ENCODE measurements at places on chromosomes 6 and 20.
A peak's percentile ranks its signal among the peaks of the same experiment; 100 is the strongest.

DNA sequence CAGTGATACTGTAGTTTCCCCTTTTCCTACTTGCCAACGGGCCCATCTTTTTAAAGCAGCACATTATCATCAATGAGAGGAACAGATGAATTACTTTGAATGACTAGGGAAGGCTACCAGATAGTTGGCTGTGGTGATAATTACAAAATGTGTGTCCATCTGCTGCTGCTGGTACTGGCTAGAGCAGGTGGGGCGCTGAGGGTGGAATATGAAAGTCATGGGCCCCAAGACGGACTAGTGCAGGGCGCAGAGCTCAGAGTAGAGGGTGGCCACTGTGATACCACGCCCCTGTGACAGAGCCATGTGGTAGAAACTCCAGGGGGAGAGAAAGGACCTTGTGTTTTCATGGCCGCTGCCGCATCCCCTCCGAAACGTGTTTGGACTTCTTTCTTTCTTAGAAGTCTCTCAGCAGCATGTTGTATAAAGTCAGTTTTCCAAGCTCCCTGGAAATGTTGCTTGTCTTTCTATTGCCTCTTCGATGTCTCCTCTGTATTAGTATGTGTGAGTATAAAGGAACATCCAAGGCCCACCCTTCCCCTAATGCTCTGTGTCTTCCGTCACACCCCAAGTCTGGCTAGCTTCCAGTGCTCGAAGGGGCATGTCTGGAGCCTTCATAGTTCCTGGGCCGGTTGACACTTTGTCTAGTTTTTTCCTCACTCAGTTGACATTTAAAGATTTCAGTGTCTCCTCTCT lies 88.1 kb downstream of the PPP1R14C start:
- no peak for DNase-seq

- DNase-seq: no peak
Observed at GRCh38 chr20:9019833-9020232, 49.1 kb upstream of the PLCB4 start.

DNA sequence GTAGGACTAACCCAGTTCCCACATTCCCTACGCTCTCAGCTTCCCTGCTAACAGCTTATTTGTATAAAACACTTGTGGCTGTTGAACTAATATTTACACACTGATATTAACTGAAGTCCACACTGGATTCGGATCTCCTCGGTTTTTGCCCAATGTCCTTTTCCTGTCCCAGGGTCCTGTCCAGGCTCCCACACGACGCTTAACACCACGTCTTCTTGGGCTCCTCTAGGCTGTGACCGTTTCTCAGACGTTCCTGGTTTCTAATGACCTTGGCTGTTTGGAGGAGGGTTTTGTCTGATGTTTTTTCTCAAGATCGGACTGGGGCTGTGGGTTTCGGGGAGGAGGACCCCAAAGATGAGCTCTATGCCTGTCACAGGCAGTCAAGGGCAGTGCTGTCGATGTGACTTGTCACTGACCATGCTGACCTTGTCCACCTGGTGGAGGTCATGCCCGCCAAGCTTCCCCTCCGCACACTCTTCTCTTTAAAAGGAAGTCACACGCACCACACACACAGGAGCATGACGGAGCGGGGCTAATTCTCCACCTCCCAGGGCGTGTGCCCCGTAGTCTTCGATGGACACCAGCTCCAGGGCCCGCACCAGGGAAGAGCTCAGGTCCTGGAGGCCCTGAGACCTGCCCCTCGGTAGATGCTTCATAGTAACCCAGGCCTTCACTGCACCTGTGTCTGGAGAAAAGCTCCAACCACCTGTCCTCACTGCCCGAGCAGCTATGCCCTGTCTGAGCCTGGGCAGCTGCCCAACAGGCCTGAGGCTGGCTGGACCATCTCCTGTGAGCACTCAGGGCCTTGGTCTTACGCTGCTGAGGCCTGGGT lies 72.0 kb downstream of the TTLL2 start:
- DNase-seq: no peak

- DNase-seq: no peak
Observed at GRCh38 chr20:33894798-33895197, 83.7 kb downstream of the CHMP4B start.

GRCh38 chr20:25991051-25991755 lies 294.6 kb upstream of the ZNF337 start:
- DNase-seq: no peak

DNA sequence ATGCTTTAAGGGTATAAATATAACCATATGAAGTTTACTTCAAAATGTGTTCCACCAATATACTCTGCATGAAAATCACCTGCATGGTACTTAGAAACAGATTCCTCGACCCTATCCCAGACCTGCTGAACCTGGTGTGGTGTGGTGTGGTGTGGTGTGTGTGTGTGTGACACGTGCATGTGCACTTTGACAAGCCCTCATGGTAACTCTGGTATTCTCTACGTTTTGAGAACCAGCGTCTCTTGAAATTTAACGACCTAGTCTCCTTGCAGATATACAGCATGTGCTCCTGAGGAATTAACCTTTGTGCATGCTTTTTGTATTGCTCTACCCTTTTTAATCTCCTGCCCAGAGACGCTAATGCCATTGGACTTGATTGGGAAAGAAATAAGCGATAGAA lies 29.5 kb downstream of the GGTLC1 start:
- no peak for DNase-seq

- peak; percentile 90 for DNase-seq
Observed at GRCh38 chr20:50192364-50193198, 2.0 kb downstream of the CEBPB start.

DNA sequence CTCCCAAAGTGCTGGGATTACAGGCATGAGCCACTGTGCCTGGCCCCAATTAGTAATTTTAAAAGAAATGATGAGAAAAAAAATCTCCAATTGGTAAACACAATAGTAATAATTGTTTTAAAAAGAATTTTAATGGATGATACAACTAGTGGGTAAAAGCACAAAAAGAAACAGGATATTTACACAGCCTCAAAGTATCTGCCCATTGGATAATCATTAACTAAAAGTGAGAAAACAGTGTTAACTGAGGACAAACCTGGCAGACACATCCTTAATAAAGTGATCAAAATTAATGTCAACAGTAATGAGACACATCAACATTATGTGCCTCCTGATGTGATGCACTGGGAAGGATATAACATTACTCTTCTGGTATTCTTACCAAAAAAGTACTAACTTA lies 24.5 kb downstream of the DTNBP1 start:
- no peak for DNase-seq

DNA sequence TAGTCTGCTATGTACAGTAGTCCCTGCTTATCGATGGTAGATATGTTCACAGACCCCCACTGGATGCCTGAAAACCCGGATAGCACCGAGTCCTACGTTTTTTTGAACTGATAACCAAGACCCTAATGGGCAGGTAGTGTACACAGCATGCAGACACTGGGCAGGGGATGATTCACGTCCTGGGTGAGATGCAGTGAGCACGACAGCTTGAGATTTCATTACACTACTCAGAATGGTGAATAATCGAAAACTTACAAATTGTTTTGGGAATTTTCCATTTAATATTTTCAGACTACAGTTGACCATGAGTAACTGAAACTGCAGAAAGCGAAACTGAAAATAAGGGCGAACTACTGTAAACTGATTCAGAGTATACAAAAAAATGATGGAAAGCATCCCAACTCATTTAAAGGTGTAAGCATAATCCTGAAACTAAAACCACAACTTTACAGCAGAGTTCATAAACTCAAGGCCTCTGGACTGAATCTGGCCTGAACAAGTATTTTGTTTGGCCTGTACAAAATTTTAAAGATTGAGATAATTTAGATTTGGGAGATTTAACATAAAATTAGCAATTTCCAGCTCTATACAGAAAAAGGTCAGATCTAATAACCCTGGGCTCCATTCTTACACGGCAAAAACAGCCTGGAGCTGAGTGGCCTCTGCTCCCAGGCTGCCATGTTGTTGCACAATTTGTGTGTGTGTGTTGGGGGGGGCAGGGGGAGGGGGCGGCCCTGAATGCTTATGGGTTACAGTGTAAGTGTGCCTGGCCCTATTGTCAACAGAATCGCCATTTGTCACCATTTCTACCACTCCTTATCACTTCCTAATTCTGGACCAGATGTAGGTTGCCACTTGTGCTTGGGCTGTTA lies 34.9 kb downstream of the RNF24 start:
- DNase-seq: no peak

Measured in left hindlimb (tissue), 1 donor.